ENCODE measurements at places on chromosomes 16 and 17.

DNA sequence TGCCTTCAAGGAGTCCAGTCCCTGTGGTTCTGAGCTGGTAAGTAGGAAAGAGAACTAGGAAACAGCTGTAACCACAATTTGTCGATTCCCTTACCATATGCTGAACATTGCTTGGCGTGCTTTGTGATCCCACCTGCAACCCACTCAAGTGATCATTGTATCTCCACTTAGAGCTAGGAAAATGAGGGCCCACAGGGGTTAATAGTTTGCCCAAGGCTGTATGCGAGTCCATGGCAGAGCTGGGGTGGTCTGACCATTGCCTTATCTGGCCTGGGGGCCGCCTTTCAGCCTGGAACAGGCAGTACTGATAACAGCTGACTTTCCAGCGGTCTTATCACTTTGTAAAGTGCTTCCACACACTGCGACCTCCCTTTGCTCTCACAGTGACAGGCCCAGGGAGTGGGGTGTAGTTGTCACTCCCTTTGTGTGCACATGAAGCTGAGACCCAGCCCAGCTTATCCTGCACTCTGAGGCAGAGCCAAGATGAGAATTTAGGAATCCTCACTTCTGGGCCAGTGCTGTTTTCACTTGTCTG is 9.8 kb downstream of the MYL4 start:
- DNase-seq = no peak

GRCh38 chr16:47777220-47777619 is 316.1 kb downstream of the PHKB start:
- DNase-seq = no peak

- DNase-seq = no peak
Observed at GRCh38 chr16:88821168-88821850, 9.6 kb upstream of the APRT start.

DNA sequence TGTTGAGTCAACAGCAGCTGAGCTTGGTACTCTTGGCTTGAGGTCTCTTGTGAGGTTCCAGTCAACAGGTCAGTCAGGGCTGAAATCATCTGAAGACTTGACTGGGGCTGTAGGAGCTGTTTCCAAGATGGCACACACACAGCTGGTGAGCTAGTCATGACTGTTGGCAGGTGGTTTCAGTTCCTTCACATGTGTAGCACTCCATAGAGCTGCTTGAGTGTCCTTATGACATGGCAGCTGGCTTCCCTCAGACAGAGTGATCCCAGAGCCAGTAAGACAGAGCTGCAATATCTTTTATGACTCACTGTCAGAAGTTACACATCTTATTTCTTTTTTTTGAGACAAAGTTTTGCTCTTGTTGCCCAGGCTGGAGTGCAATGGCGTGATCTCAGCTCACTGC is 19.5 kb upstream of the GAS7 start:
- DNase-seq = no peak

- no peak for DNase-seq
Observed at GRCh38 chr17:8022360-8023003, 16.4 kb upstream of the ALOX15B start.

- DNase-seq = no peak
Observed at GRCh38 chr16:84045001-84045817, 2.6 kb upstream of the SLC38A8 start.

DNA sequence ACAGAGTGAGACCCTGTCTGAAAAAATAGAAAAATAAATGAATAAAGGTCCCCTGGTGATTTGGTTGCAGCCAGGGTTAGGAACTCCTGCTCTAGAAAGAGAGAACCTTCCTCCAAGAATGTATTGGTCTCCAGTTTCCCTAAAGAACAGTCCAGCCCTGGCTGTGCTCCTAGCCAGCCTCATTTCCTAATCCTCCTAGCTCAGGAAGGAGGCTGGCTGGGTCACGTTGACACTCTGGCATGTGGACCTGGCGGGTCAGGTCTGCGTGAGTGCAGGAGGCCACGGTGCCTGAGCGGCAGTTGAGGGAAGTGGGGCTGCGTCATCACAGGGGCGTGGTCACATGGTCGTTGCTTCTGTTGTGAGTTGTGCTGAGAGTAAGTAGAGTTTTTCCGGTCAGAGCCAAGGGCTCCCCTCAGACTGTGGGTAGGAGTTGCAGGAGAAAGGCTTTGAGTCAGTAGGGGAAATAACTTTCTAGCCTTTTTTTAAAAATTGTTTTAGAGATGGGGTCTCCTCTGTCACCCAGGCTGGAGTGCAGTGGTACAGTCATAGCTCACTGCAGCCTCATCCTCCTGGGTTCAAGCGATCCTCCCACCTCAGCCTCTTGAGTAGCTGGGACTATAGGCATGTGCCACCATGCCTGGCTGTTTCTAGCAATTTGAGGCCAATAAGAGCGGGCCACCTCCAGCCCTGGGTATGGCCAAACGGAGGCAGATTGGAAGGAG is 194.0 kb upstream of the CIBAR2 start:
- peak; percentile 71 for DNase-seq

- DNase-seq = no peak
Observed at GRCh38 chr16:51231702-51232101, 80.6 kb upstream of the SALL1 start.

DNA sequence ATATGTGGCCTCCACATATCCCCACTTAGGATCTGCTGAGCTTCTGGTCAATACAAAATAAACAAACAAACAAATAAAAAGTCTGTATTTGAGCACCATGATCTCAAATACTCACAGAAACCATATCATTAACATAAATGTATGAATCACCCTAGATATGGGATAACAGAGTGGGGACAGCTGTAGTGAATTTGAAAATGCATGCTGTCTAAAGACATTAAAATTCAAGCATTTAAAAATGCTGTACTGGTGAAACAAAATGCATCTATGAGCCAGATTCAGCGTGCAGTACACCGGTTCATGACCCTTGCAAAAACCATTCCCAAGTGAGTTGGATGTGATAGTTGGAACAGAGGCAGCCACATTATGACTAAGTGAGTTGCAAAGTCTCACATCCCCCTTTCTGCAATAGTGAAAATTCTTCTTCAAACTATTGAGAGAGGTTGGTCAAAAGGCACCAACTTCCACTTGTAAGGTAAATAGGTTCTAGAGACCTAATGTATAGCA is 12.3 kb downstream of the GRIN2A start:
- no peak for DNase-seq

GRCh38 chr16:71807905-71808592 is 585 bp downstream of the AP1G1 start:
- DNase-seq = no peak

DNA sequence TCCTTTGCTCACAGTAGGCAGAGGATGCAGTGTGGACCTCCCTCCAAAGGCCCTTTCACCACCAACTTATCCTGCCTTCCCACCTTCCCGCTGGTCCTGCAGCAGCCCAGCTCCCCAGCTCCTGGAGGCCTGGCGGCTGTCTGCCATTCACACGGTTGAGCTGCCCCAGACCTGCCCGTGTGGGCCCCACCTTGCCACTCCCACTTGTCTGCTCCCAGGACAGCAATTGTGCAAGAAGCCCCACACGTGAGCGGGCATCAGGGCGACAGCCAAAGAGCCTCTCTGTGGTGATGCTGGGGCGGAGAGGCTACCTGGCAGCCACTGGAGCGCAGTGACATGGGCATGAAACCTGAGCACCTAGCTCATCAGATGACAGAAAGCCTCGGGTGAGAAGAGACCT is 248.6 kb upstream of the MAF start:
- DNase-seq = no peak

- DNase-seq = no peak
Observed at GRCh38 chr17:1919201-1919600, 89.4 kb downstream of the RPA1 start.

GRCh38 chr16:54847609-54848008 is 83.1 kb upstream of the IRX5 start:
- no peak for DNase-seq

DNA sequence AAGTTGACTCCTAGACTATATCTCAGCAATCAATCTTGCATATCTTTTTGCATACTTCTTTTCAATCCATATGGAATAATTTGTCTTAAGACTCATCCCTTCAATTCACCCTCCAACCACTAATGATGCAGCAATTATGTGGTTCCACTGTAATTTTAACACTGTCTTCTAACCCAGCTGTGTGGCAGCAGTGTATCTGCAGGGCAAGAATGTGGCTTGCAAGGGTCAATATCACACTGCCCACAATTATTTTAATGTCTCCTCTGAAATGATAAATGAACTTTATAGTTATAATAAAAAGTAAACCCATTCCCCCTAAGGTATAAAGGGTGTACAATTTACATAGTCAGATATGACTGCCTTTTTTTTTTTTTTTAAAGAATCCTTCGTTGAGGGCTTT is 48.6 kb downstream of the FTO start:
- no peak for DNase-seq

- DNase-seq = no peak
Observed at GRCh38 chr16:62638324-62638911, 602.2 kb upstream of the CDH8 start.

- no peak for DNase-seq
Observed at GRCh38 chr16:20042848-20043247, 30.8 kb downstream of the GPR139 start.

DNA sequence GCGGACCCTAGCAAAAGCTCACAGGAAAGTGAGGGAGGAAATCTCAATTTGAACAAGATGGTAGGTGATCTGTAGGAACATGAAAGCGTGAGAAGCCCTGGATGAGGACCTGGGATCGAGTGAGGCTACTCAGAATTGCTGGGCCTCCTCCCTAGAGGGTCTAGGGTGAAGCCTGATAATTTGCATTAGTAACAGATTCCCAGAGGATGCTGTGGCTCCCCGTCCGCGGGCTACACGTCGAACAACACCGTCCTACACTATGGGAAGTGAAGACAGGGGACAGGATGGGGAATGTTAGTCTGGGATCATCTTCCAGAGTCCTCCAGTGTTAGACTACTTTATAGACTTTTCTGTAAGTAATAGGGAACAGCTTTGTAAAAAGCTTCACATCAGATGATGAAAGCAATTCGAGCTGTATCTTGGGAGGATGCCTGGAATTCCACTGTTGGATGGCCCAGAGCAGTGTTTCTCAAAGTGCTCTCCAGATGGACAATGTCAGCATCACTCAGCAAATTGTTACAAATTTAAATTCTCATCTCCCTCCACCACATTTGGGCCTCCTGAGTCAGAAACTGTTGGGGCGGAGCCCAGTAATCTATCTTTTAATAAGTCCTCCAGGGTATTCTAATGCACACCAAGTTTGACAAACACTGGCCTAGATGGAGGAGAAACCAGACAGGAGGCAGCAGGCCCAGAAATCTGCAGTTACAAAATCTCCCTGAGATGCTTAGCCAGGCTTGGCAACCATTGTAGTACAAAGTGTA is 6.5 kb downstream of the FNDC8 start:
- DNase-seq = no peak

- DNase-seq = no peak
Observed at GRCh38 chr17:80951121-80952090, 40.2 kb upstream of the CHMP6 start.

GRCh38 chr16:1173788-1174451 is 21.0 kb downstream of the CACNA1H start:
- no peak for DNase-seq

DNA sequence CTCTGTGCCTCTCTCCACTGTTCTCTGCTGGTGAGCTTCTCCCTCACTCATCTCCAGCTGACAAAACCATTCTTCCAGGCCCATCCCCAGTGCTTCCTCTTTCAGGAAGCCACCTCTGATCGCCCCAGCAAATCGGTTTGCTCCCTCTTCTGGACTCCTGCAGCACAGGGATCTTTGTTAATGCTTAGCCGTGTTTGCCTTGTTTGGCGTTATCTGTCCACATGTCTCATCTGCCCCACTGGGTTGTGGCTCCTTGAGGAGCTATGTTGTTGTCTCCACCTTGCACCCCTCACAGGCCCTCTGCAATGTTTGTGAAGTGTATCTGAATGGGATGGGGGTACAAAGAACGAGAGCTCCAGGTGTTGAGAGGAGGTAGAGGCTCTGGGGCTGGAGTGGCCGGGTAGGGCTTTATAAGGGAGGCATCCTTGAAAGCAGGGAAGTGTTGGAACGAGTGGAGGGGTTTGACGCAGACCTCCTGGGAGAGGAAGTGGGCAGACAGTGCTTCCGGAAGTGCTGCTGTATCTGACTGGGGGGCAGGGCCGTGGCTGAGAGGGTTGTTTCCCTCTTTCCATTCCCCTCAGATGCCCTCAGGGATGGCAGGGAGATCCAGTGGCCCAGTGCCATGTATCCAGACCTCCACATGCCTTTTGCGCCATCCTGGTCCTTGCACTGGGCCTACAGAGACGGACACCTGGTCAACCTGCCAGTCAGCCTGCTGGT is 27.8 kb downstream of the CASKIN2 start:
- no peak for DNase-seq

GRCh38 chr16:2392025-2392424 is 37.2 kb upstream of the CCNF start:
- no peak for DNase-seq

- DNase-seq = no peak
Observed at GRCh38 chr16:67675999-67676398, 9.4 kb downstream of the C16orf86 start.

DNA sequence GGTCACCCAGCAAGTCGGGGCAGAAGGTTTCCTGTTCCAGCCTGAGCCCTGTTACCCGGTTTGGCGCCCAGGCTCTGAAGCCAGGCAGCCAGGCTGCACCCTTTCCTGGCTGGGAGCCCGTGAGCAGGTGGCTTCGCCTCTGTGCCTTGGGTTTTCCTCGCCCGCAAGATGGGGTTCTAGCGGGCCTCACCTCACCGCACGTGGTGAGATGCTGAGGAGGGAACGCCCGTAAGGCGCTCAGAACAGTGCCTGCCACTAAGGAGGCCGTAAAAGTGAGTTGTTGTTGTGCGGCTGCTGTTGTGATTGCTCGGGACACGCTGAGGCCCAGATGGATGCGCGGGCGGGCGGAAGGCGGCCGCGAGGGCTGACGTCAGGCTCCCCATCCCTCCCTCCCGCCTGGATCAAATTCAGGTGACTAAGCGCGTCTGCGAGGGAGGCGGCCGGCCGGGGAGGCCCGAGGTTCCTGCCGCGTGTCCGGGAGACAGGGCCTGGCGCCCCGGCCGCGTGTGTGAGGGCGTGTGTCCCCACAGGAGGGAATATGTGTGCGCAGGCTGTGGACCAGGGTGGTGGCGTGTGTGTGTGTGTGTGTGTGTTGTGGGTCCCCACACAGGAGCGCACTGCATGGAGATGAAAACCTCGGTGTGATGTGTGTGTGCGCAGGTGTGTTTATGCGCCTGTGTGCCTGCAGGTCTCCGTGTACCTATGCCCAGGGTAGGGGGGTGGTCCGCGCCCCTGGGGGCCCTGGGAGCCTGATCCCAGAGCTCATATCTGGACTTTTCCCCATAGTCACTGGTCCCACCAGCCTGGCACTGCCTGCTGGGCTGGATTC is 4.3 kb downstream of the CAMKK1 start:
- peak; percentile 55 for DNase-seq

- DNase-seq = no peak
Observed at GRCh38 chr16:61814726-61815347, 221.4 kb downstream of the CDH8 start.

DNA sequence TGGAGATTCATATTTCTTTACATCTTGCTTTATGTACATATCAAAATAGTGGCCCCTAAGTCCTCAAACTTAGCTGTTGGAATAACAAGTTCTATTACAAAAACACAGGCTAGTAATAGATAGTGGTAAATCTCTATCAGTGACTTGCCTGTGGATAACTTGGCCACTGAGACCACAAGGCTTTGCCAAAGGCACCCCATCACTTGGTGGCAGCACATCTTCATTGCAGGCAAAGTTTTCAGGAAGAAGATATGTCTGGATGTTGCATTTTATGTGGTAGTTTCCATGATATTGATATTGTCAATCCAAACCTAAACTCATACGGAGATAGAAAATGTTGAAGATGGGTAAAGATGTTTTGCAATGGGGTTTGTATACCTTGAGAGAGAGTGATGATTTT is 58.5 kb downstream of the KNOP1 start:
- no peak for DNase-seq

GRCh38 chr17:8577868-8578267 is 52.7 kb downstream of the MYH10 start:
- no peak for DNase-seq

All from pulmonary artery endothelial cell (primary cell).